ENCODE measurements at places on chromosomes 11 and 22. TPM values are rescaled to one million over a fixed set of nuclear protein-coding genes. Genes with fewer than 3 reads are reported as not detected.

Gene SSH3
- total RNA-seq: 18.5 TPM

Gene GLYAT
- not detected for total RNA-seq

DNA sequence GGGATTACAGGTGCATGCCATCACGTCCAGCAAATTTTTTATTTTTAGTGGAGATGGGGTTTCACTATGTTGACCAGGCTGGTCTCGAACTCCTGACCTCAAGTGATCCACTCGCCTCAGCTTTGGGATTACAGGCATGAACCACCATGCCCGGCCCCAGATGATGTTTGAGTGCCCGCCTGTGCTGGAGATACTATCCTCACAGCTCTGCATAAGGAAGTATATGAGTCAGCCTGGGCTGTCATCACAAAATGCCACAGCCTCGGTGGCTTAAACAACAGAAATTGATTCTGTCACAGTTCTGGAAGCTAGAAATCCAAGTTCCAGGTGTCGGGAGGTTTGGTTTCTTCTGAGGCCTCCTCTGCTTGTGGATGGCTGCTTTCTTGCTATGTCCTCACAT lies 119.3 kb downstream of the OSBP2 start:
- no peak for DNase-seq

GRCh38 chr11:15500643-15501042 lies 385.9 kb downstream of the INSC start:
- no peak for DNase-seq

- no peak for DNase-seq
Observed at GRCh38 chr11:34665077-34665835, 44.4 kb downstream of the EHF start.

Measured in OCI-LY7 (cell line).